ENCODE measurements at places on chromosomes 11 and 22.

- H3K4me3 ChIP-seq, result no peak overlapping the region
- no peak overlapping the region for H3K27ac ChIP-seq
- H3K4me1 ChIP-seq, result no peaks in the 10 kb centered on the region
- no peaks in the 10 kb centered on the region for H3K27me3 ChIP-seq
- H3K36me3 ChIP-seq, result peaks cover 4% of the 10 kb centered on the region
These were observed 23.4 kb downstream of the ADAMTS15 start for GRCh38 chr11:130471731-130472433.

- H3K4me1 ChIP-seq, result no peaks in the 10 kb centered on the region
- peak; percentile 66 for DNase-seq
- H3K36me3 ChIP-seq, result no peaks in the 10 kb centered on the region
- H3K4me3 ChIP-seq, result no peak overlapping the region
These were observed 34.1 kb downstream of the LIF start for GRCh38 chr22:30212363-30212995.

DNA sequence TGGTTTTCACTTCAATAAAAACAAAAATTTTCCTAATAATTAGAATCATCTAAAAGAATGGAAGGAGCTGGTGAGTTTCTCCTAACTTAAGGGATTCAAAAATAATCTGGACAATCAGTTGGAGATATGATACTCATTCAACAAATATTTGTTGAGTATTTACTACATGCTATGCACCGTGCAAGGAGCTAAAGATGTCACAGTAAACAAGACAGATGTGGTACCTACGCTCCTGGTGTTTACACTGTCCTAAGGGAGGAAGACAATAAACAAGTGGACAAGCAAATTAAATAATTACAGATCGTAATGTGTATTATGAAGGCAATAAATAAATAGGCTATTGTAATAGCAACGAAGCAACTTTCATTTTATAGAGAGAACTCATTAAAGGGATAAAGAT lies 9.9 kb upstream of the SPON1 start:
- no peak overlapping the region for H3K4me3 ChIP-seq
- H3K27ac ChIP-seq, result no peak overlapping the region
- peaks cover 16% of the 10 kb centered on the region for H3K27me3 ChIP-seq
- DNase-seq, result no peak

- H3K4me3 ChIP-seq, result no peak overlapping the region
- H3K27me3 ChIP-seq, result no peaks in the 10 kb centered on the region
- no peaks in the 10 kb centered on the region for H3K4me1 ChIP-seq
- no peak overlapping the region for H3K27ac ChIP-seq
- no peak for DNase-seq
These were observed 352.8 kb downstream of the BUD13 start for GRCh38 chr11:116420030-116420429.

GRCh38 chr11:65887723-65888162 lies 528 bp downstream of the FIBP start:
- H3K4me3 ChIP-seq, result peak overlapping the region; percentile 56
- DNase-seq, result no peak
- H3K27ac ChIP-seq, result peak overlapping the region; percentile 92
- H3K36me3 ChIP-seq, result peaks cover 42% of the 10 kb centered on the region

- no peaks in the 10 kb centered on the region for H3K36me3 ChIP-seq
- no peaks in the 10 kb centered on the region for H3K4me1 ChIP-seq
- no peak overlapping the region for H3K27ac ChIP-seq
- no peaks in the 10 kb centered on the region for H3K27me3 ChIP-seq
- DNase-seq, result no peak
These were observed 33.6 kb downstream of the TCF20 start for GRCh38 chr22:42236848-42237247.

DNA sequence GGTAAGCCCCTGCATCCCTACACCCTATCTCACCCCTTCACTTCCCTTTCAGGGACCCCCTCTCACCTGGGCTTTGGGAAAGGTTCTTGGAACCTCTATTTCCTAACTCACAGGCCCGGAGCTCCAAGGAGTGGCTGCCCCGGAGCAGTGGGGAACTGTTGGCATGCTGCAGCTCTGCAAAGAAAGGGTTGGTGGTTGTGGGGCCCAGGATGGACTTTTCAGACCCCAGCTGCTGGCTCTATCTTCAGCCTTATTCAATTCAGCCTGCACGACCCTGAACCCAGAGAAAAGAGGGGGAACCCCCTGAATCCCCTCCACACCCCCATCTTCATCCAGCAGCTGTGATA lies 10.0 kb downstream of the ROBO4 start:
- H3K27me3 ChIP-seq, result no peaks in the 10 kb centered on the region
- DNase-seq, result no peak
- no peak overlapping the region for H3K27ac ChIP-seq
- no peak overlapping the region for H3K4me3 ChIP-seq
- no peaks in the 10 kb centered on the region for H3K36me3 ChIP-seq

- no peaks in the 10 kb centered on the region for H3K36me3 ChIP-seq
- no peaks in the 10 kb centered on the region for H3K4me1 ChIP-seq
- no peak overlapping the region for H3K4me3 ChIP-seq
- no peak overlapping the region for H3K27ac ChIP-seq
- no peak for DNase-seq
- no peaks in the 10 kb centered on the region for H3K27me3 ChIP-seq
These were observed 119.2 kb downstream of the DSCAML1 start for GRCh38 chr11:117677729-117678310.

GRCh38 chr11:69040581-69041260 lies 8.0 kb upstream of the TPCN2 start:
- H3K4me1 ChIP-seq, result peaks cover 14% of the 10 kb centered on the region
- H3K27me3 ChIP-seq, result no peaks in the 10 kb centered on the region

- H3K36me3 ChIP-seq, result no peaks in the 10 kb centered on the region
- no peak overlapping the region for H3K27ac ChIP-seq
- no peak for DNase-seq
- no peaks in the 10 kb centered on the region for H3K4me1 ChIP-seq
- H3K27me3 ChIP-seq, result no peaks in the 10 kb centered on the region
These were observed 90.9 kb downstream of the APIP start for GRCh38 chr11:34825315-34825669.

DNA sequence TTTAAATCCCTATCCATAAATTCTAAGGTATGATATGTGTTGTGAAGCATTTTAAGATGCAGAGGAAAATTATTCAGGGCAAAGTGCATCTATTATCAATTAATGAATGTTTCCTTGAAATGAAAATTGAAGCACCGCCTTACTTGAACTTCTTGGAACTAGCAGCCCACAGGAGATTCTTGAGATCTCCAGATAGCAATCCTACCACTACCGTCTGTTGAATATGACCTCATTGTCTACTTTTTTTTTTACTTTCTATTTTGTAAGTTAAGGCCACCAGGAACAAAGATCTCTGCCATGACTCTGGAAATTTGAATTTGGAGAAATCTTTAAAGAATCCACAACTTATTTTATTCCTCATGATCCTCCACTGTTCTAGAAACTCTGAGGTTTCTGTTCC lies 808.7 kb downstream of the KCNA4 start:
- no peak overlapping the region for H3K27ac ChIP-seq
- H3K27me3 ChIP-seq, result no peaks in the 10 kb centered on the region
- H3K36me3 ChIP-seq, result no peaks in the 10 kb centered on the region
- no peak overlapping the region for H3K4me3 ChIP-seq

- H3K4me1 ChIP-seq, result no peaks in the 10 kb centered on the region
- DNase-seq, result no peak
- no peak overlapping the region for H3K4me3 ChIP-seq
- no peak overlapping the region for H3K27ac ChIP-seq
- no peaks in the 10 kb centered on the region for H3K36me3 ChIP-seq
- no peaks in the 10 kb centered on the region for H3K27me3 ChIP-seq
These were observed 25.0 kb downstream of the SERGEF start for GRCh38 chr11:17987826-17988225.

DNA sequence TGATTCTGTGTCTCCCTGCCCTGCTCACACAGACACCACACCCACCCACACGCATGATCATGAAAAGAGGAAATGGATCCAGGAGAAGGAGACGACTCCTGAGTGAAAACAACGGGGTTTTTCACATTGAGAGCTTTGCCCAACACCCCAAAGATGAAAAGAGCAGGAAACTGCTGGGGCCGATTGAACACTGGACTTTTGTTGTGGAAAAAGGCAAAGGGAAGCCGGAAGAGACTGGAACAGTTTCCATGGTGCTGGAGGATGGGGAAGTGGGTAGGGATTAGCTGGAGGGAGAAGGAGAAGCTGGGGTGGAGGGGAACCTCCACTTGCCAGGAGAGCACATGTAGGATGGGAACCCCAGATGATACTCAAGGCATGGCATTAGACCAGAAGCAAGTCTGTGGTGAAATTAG lies 5.2 kb upstream of the SLC43A3 start:
- DNase-seq, result peak; percentile 29
- H3K4me3 ChIP-seq, result no peak overlapping the region
- no peaks in the 10 kb centered on the region for H3K36me3 ChIP-seq
- H3K27me3 ChIP-seq, result no peaks in the 10 kb centered on the region
- peak overlapping the region; percentile 77 for H3K27ac ChIP-seq
- peaks cover 5% of the 10 kb centered on the region for H3K4me1 ChIP-seq

GRCh38 chr22:46549971-46550641 lies 12.7 kb upstream of the CELSR1 start:
- no peaks in the 10 kb centered on the region for H3K4me1 ChIP-seq
- H3K27me3 ChIP-seq, result no peaks in the 10 kb centered on the region
- H3K36me3 ChIP-seq, result no peaks in the 10 kb centered on the region
- H3K27ac ChIP-seq, result no peak overlapping the region
- no peak overlapping the region for H3K4me3 ChIP-seq
- DNase-seq, result no peak

DNA sequence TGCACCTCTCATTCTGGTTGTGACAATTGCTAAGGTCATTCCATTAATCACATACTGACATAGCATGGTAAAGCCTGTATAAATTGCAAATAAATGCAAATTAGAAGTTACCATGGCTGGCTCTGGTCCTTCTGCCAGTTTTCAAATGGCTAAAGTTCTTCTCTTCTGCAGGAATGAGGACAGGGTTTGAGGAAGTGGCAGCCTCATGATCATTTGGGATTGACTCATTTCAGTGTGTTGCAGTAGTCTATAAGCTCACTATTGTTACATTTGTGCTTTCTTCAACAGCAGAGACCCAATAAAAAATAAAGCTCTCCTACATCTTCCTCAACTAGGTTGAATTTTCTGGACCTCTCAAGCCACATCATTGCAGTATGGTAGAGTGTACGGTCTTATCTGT lies 60.3 kb downstream of the NECTIN1 start:
- H3K27ac ChIP-seq, result no peak overlapping the region
- H3K4me3 ChIP-seq, result no peak overlapping the region
- no peaks in the 10 kb centered on the region for H3K4me1 ChIP-seq
- no peak for DNase-seq
- no peaks in the 10 kb centered on the region for H3K27me3 ChIP-seq

DNA sequence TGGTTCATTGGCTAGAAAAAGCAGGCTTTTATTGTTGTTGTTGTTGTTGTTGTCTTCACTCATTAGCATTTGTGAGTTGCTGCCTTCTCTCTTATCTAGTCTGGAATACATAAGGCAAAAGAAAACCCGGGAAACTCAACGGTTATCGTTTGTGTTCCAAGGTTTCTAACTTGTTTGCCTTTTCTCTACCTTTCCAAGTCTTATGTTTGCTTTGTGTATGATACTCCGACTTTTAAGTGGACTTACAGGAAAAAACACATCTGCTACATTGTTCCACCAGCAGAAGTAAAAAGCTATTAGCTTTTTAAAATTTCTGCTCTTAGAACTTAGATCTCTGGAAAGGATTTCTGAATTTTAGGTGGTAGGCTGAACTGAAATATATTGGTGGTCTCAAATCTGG lies 27.0 kb upstream of the HIKESHI start:
- DNase-seq, result no peak
- peaks cover 46% of the 10 kb centered on the region for H3K36me3 ChIP-seq
- H3K27me3 ChIP-seq, result no peaks in the 10 kb centered on the region
- no peak overlapping the region for H3K4me3 ChIP-seq
- H3K4me1 ChIP-seq, result no peaks in the 10 kb centered on the region
- H3K27ac ChIP-seq, result no peak overlapping the region

GRCh38 chr22:41753984-41754383 lies 46.5 kb upstream of the CCDC134 start:
- H3K4me3 ChIP-seq, result no peak overlapping the region
- no peaks in the 10 kb centered on the region for H3K36me3 ChIP-seq
- H3K27me3 ChIP-seq, result no peaks in the 10 kb centered on the region
- H3K27ac ChIP-seq, result no peak overlapping the region

DNA sequence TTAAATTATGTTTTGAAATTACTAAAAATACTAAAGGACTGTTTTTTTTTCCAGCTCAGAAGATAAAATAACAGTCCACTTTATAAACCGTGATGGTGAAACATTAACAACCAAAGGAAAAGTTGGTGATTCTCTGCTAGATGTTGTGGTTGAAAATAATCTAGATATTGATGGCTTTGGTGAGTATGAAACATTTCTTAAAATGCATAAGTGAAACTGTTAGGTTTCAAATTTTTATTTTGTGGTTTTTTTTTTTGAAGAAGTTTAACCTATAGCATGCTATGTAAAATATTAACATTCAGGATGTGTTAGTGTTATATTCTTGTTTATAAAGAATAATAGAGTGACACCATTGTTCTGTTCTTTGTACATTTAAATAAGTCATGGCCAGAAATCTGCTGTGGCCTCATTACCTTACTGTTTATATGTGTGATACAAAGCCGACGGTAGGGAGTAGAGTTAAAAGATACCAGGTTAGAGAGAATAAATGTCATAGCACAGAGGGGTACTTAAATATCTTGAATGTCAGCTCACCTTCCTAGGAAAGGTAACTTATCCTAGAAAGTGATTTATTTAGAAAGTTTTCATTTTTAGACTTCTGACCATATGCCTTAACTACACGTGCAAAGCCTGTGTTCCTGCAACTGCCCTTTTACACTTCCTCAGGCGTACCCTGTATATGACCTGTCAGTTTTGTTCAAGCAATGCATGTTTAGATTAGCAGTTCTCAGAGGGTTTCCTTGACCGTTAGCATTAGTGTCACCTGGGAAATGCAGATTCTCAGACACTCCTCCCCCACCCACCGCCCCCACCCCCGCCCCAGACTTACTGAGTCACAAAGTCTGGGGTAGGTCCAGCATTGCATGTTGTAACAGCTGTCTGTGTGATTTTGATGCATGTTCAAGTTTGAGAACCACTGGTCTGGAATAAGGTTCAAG lies 6.3 kb downstream of the FDX1 start:
- H3K36me3 ChIP-seq, result no peaks in the 10 kb centered on the region
- H3K4me1 ChIP-seq, result peaks cover 3% of the 10 kb centered on the region
- H3K4me3 ChIP-seq, result no peak overlapping the region
- DNase-seq, result no peak
- no peak overlapping the region for H3K27ac ChIP-seq
- no peaks in the 10 kb centered on the region for H3K27me3 ChIP-seq
